ENCODE measurements at places on chromosomes 11 and 22. TPM values are rescaled to one million over a fixed set of nuclear protein-coding genes. Genes with fewer than 3 reads are reported as not detected.

Gene LUZP2
- not detected for total RNA-seq

DNA sequence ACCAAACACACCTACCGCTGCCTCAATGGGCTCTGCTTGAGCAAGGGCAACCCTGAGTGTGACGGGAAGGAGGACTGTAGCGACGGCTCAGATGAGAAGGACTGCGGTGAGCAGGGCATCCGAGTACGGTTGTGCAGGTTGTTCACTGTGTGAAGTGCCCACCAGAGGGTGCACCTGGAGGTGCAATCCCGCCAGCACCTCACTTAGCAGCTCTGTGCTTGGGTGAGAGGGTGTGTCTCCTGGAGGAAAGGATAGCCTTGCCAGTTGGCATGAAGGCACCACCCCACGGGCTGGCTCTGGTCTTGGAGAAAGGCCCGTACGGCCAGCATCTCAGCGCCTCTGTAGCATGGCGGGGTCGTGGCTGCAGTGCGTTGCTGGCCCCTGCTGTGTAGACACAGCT lies 39.4 kb downstream of the ST14 start:
- no peaks in the 10 kb centered on the region for H3K36me3 ChIP-seq
- H3K4me3 ChIP-seq, result no peak overlapping the region
- no peaks in the 10 kb centered on the region for H3K27me3 ChIP-seq
- DNase-seq, result peak; percentile 42
- no peak overlapping the region for H3K27ac ChIP-seq
- 0 out of 2 replicates have a peak, but pooled peaks cover 4% of the 10 kb centered on the region for H3K4me1 ChIP-seq

Gene CHST1
- total RNA-seq, result 0.25 TPM

Gene OR51B4
- total RNA-seq, result not detected

DNA sequence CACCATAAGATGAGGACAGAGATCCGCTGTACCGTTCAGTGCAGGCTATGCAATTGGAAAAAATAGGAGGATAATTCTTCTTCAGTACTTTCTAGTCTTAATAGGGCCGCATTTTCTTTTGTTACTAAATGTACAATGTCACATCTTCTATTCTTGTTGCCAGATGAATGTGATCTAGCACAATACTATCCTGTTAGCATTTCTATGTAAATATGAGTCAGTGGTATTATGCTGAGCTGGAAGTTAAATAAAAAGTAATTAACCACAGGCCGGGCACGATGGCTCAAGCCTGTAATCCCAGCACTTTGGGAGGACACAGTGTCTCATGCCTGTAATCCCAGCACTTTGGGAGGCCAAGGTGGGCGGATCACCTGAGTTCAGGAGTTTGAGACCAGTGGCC lies 24.4 kb upstream of the BIRC3 start:
- H3K27ac ChIP-seq, result no peak overlapping the region
- peaks cover 2% of the 10 kb centered on the region for H3K4me1 ChIP-seq
- H3K27me3 ChIP-seq, result no peaks in the 10 kb centered on the region
- DNase-seq, result no peak
